ENCODE measurements at places on chromosomes 7 and 10.

DNA sequence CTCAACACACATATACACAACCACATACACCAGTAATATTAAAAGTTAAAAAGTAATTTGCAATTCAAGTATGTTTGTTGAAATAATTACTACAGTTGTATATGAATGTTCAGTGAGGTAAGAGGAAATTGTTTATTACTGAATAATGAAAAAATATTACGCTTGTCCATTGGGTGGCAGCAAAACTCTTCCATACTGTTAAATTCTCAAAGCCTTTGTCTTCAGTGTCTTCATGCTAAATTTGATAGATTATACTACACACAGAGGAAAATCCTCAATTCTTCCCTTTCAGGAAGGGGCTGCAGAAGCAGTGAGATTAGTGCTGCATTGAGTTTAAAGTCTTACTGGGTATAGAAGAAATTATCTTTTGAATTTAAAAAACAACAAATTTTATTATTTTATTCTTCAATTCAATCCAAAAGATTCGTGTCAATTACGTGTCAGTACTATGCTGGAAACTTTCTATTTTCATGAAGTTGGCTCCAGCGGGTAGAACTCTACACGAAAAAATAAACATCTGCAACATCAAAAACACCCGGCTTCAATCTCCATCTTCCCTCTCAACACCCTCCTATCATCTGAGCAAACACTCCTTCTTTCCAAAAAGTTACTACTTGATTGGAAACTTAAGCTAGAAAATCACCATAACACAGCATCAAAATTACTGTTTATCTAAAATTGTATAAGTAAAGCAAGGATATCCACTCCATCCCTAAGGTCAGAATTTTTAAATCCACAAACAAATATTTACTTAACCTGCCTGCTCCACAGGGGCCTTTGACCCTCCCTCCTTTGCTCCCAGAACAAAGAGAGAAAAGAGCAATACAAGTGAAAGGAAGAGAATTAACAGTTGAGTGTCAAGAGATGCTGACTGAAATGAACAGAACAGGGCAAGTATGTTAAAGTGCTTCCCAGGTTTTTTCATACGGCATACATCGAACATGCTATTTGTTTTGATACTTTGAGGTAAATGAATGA, 37.0 kb upstream of the TES start:
- no peak for DNase-seq

DNA sequence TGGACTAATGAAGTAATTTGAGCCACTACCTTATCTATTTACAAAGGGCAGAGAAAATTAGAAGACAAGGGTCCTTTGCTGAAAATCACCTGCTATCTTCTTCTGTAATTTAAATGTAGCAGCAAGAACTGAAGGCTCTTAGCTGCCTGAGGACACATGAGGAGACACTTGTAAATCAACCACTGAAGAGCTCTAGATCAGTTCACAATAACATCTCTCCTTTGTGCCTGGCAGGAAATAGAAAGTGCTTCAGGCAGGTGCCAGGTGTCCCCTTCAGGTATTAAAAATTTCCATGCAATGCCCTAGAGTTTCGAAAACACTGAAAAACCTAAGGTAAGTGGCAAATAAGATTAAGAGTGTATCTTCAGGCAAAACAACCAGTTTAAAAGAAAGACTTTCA, 474.6 kb downstream of the GRM8 start:
- DNase-seq = no peak

DNA sequence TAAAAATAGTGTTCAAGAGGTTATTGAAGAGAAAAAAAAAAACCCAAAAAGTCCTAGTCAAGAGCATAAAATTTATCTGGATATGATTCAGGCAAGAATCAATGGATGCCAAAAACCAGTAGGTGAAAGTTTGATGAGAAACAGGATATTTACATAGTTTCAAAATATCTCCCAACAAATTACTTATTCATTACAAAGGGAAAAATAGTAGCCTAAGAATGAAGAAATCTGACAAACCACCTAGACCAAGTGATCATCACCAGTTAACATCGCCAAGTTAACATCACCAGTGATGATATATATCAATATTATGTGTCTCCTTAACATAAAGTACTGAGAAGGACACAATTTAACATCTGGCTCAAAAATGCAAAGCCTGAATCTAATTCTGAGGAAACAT, 85.2 kb downstream of the RNLS start:
- DNase-seq = no peak

GRCh38 chr10:44636625-44637024, 251.7 kb upstream of the CXCL12 start:
- no peak for DNase-seq

DNA sequence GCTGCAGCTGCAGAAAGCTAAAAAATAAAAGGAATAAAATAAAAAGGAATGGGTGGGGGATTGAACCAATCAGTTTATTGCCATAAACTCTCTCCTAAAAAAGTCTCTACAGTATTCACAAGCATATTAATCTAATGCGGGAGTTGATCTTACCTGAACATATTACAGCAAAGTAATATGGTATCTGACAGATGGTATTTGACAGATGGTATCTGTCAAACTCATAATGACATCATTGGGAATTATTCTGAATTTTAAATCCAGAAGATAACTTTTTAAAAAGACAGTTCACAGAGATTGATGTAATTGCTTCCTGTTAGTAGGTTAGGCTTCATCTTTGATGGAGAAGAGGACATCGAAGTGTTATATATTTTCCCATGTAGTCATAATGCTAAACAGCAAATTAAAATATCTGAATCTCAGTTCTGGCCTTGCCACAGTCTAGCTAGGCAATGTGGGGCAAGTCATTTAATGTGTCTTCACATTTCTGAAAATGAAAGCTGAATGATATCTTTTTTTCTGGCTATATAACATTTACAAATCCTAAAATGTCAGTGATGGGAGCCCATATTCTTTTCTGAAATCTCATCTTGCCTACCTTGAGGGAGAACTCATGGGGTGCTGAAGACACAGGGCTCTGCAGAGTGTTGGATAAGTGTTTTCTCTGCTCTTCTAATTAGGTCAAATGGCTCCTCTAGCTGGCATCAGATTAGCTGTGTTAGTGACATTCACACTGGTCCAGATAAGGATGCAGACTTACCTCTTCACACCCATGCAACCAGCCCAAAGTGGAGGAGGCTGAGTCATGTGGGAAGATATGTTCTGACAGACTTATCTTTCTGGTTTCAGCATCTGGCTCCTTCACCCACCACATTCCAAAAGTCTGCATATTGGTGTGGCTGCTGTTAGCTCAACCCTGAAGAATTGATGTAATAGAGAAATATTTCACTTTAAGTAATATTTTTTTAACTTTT, 2.1 kb upstream of the LIPM start:
- DNase-seq = no peak

GRCh38 chr10:127612-128432, 7.4 kb upstream of the ZMYND11 start:
- peak; percentile 38 for DNase-seq

DNA sequence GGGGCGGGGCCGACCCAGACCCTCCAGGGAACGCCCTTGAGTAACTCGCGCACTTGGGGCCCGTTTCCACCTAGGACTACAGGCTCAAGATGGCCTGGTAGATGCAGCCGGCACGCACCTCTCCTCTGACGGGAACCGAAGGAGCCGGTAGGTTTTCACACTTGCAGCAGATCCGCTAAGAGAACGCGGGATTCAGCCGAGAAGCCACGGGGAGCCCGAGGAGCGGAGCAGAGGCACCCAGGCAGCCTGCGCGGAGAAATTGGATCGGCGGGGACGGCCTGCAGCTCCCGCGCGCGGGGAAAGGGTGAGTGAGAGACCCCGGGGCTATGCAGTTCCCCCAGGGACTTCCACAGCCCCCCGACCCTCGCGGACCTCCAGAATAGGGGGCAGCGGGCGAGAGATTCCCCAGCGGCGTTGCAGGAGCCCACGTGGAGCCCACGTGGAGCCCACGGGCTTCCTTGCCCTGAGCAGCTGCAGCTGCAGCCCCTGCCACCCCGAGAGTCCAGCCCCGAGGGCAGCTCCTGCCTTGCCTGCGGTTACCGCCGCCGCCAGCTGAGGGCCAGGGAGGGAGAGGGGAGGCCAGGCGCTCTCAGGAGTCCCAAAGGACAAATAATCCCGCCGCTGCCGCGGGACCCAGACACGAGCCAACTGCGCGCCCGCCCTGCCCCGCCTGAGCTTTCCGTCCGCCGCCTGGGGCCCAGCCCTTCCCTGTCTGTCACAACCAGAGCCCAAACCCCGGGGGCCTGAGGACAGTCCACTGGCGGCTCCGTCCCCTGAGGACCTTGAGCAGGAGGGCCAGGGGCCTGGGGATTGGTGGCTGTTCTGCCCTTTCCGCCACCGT, 13.1 kb downstream of the IFT22 start:
- DNase-seq = no peak

GRCh38 chr7:147406521-147407135, 1183.9 kb upstream of the C7orf33 start:
- no peak for DNase-seq

- no peak for DNase-seq
Measured at GRCh38 chr7:153640586-153640985, 411.6 kb upstream of the DPP6 start.

GRCh38 chr7:79272066-79272669, 181.3 kb downstream of the MAGI2 start:
- DNase-seq = no peak
